ENCODE measurements at places on chromosomes 5 and 9.

DNA sequence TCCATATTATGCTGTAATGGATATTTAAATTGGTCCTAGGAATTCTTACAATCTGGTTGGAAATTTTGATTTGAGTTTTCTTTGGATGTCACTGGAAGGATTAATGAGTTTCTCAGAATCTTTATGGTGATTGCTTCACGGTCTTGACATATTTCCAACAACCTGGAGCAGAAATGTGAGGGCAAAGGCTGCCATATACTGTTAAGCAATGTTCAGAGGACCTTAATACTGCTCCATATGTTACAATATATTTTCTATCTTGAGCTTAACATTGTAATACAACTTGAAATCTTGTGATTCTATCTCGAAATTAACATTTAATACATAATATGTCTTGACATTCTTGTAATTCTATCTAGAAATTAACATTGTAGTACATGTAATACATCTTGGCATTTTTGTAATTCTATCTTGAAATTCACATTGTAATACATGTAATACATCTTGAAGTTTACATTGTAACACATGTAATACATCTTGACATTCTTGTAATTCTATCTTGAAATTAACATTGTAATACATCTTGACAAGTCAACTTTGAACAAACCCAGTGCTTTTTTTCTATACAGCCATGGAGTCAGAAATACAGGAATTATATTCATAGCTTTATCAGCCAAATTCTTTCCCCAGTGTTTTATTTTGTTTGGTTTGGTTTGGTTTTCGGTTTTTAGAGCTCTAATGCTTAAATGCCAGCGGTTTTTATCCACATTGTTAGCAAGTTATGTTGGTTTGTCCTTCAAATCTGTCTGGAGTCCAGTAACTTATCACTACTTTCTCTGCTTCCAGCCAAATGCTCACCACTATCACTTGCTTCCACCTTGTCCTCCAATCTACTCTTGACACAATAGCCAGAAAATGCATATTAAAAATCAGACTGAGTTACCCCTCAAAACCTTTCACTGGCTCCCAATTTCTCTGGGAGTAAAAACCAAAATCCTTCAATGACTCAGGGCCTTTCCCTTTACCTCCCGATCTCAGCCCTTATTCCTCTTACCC, 3.0 kb upstream of the TUT7 start:
- DNase-seq: no peak

- DNase-seq: no peak
These were observed 29.0 kb downstream of the LIFR start for GRCh38 chr5:38527475-38527874.

DNA sequence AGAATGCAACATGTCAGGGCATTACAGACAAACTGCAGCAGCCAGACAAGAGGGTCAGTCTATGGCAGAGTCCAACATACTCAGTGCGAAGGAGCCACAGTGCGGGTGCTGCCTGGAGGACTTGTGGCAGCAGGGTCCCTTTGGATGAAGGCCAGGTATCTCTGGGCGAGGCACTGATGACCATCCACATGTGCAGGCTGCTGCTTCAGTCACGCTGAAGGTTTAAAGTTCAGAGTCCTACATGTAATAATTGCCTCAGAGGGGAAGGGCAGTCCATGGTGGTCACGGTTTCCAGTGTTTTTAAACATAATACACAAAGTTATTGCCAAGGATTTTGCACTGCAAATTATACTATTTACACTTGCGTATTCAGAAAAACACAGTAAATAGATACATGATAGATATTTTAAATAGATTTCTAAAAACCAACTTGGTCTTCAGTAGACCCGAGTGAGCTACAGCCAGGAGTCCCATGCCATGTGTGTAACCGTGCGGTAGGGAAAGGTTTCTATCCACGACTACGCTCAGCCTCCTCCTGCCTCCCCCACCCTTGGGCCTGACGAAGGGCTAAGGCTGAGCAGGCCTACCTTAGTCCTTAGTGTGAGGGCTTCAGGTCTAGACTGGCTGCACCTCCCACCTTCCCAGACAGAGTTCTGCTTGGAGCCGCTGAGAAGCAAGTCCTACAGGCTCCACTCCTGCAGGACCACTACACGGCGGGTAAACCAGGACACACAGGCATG, 76.2 kb downstream of the GPR21 start:
- no peak for DNase-seq

- DNase-seq: no peak
These were observed 40.4 kb upstream of the APC start for GRCh38 chr5:112697322-112697721.

DNA sequence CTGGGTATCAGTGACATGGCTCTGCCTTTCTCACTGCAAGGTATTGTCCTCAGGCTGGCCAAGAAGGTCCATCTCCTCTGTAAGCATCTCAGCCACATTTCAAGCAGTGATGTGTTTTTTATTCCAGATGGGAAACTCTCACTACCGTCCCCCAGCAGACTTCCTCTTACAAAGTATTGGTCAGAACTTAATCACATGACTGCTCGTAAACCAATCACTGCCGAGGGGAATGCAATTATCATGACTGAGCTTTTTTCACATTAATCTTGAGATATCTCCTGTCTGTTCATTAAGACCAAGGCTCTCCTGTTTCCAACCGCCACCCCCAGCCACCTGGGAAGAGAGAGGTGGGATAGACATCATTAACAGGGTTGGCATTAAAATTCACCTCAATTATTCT, 76.4 kb downstream of the BNC2 start:
- no peak for DNase-seq

DNA sequence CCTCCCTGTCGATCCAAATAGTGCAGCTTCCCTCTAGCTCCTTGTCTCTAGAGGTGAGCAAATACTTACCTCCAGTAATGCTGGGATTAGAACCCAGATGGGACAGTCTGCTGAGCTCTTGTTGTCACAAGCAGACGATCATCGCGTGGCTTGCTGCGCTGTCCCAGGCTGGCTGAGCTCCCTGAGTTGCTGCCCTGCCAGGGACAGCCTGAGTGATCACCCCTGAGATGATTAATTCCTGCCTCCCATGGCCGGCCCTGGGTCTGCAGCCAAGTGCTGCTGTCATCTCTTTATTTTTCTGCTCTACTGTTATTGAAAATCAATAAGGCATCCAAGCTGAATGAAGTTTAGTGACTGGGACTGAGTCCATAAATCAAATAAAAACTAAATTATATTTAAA, 94.0 kb upstream of the ALDH1B1 start:
- DNase-seq: no peak

DNA sequence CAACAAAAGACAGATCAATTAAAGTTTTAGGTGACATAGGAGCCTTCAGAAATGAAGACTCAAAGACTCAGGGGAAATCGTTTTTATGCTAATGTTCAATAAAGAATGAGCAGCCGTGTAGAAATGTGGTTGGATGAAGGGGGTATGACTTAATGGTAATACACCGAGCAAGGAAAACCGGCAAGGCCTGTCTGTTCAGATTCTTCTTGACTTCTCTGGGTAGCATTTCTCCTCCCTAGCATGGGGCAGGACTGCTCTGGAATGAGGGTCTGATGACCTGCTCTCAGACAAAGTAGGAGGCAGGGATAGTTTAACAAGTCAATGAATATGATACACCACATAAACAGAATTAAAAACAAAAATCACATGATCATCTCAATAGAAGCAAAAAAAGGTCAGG, 487.4 kb downstream of the ZNF608 start:
- DNase-seq: no peak

DNA sequence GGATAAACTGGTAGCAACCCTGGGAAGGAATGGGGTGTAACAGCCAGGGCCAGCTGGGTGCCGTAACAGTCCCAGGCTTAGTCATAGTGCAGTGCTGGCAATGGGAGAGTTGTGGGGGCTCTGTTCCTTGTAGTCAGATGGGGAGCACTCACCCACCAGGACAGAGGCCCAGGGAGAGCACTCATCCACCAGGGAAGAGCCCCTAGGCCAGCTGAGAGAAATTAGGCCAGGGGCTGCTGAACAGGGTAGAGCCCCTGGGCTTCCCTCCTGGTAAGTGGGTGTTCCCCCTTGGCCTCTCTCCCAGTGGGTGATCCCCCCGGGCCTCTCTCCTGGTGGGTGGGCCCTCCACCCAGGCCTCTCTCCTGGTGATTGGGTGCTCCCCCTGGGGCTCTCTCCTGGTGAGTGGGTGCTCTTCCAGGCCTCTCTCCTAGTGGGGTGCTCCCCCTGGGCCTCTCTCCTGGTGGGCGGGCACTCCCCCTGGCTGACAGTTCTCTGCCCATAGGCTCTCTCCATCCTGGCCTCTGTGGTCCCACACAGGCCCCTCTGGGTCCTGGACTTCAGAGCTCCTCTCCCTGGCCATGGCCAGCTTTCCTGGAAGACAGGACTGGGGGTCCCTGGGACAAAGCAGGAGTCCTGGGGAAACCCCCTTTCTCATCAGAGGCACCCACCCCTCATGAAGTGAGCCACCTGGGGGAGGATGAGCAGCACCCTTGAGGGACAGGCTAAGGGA, 13.4 kb downstream of the FGD3 start:
- DNase-seq: no peak

DNA sequence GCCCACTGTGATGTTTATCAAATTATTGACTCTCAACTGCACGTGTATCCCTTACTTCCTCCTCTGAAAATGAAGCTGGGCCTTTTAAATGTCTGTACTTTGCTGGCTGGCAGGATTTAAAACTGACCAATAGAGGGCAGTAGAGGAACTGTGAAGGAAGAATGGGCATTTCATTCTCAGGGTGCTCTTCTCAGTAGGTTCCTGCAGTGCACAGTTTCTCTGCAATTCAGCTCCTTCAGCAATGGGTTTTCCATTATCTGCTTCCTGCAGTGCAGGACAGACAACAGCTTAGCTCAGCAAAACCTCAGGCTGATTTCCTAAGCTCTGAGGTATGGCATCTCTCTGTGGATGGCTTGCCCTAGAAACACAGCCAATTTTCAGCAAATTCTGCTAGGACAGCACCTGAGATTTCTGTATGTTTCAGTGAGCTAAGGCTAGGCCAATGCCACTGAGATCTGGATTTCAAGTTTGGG, 298.4 kb upstream of the PRDM9 start:
- DNase-seq: no peak

DNA sequence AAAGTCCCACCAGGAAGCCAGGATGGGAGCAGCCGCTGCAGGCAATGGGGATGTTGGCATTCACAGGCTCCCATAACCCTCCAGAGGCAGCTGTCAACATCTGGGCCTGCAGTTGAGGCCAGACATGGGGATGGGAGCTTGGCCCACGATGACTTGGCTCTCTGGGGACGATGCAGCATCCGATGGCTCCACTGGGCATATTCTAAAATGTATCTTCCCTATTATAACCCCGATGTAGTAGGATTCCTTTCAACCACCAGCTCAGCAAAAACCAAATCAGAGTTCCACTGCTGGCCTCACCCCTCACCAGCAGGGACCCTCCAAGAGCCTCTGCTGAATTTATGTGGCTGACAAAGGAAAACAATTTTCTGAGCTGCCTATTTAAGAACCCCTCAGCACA, 7.1 kb downstream of the SPRY4 start:
- DNase-seq: no peak

DNA sequence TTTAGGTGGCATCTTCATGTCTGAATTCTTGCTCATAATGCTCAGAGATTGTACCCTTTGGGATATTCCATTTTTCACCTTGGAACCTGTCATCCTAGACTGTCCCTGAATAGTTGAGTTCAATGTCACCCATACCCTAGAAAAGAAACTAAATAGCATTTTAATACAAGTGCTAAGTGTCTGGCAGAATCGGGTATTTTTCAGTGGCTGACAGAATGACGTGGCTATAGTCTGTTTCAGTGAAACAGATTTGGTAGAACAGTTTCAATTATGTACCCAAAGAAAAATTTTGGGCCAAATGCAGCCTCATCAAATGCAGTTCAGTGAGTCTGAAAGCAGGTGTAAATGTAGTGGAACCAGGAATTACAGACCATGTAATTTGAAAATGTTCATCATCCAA, 1041.2 kb downstream of the DTWD2 start:
- DNase-seq: no peak

GRCh38 chr5:95649842-95650620, 3.5 kb downstream of the RFESD start:
- DNase-seq: no peak

- DNase-seq: no peak
These were observed 64.4 kb upstream of the SUB1 start for GRCh38 chr5:32520972-32521371.

DNA sequence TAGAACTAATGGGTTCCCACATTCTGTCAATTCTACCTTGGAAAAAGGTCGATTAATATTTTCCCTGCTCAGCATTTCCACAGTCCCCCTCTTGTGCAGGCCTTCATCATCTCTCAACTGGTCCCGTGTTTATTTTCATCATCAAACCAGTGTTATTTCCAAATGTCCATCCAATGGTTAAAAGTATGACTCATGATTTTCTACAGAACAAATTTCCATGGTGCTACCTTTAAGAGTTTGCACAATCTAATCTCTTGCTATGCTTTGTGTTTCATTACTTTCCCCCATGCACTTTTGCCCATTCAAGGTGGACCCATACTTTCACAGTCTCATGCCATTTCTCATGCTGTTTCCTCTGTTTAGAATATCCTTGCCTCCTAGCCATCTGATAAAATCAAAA, 143.7 kb downstream of the CCDC192 start:
- no peak for DNase-seq

DNA sequence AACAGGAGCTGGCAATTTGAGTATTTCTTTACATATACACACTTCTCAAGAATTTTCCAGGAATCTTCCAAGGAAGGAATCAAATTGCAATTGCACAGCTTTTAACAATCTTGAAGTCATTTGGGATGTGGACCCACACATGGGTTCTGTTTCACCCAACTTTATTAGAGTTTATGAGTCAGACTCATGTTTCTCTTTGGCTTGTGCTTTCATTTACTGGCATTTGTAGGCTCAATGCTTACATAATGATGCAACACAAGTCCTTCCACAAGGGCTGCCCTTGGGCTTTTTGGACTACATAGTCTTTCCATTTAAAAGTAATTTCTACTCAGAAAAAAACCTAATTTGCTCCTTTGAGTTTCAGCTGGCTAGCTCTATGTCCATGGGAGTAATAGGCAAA, 4.6 kb upstream of the CDC37L1 start:
- DNase-seq: no peak

- no peak for DNase-seq
These were observed 29.5 kb upstream of the ARHGAP26 start for GRCh38 chr5:142740474-142741242.

- no peak for DNase-seq
These were observed 27.7 kb downstream of the DUSP1 start for GRCh38 chr5:172743112-172743959.
